ENCODE measurements at places on chromosomes 5 and 9. TPM values are rescaled to one million over a fixed set of nuclear protein-coding genes. Genes with fewer than 3 reads are reported as not detected.
A peak's percentile ranks its signal among the peaks of the same experiment; 100 is the strongest.

CCDC183 gene
- total RNA-seq: 1.0 TPM

IFNK gene
- not detected for total RNA-seq

NNT gene
- 61.1 TPM for total RNA-seq

TOR1B gene
- 18.9 TPM for total RNA-seq

DNA sequence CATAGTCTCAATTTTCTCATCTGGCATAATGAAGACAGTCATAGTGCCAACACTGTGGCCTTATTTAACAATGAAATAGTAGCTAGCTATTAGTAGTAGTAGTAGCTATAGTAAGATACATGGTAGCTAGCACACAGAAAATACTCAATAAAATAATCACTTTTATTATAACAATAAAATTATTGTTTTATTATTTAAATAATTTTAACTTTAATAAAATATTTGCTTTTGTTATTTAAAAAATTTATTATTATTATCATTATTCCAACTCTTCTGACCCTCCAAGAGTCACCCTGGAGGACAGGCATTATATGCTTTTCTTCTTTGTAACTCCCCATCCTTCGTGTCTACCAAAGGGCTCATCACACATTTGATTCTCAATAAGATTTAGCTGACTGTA, 252.1 kb downstream of the TRIM32 start:
- DNase-seq: no peak
- H3K27ac ChIP-seq: no peak overlapping the region
- no peaks in the 10 kb centered on the region for H3K4me1 ChIP-seq
- H3K36me3 ChIP-seq: no peaks in the 10 kb centered on the region

DNA sequence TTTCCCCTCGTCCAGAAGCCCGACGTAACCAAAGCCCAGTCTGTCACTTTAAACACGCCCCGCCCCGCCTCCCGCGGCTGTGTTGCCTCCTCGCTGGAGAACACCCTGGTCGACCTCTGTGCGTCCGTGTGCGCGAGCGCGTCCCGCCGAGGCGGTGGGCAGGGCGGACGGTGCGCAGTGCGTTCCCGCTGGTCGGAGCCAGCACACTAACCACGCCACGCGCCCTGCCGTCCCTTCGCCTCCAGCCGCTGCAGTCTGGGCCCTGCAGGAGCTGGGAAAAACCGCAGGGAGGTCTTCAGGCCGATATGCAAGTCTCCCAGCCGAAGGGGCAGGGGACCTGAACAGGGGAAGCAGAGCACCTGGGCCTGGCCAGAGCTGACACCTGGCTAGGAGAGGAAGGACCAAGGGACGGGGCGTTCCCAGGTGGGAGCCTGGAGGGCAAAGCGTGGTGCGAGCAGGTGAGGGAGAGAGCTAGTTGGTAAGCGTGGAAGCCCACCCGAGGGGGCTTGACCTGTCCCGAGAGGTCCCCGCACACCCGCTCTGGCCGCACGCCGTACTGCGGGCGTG, 1.3 kb upstream of the PHPT1 start:
- H3K36me3 ChIP-seq: no peaks in the 10 kb centered on the region
- H3K27me3 ChIP-seq: no peaks in the 10 kb centered on the region
- peaks cover 49% of the 10 kb centered on the region for H3K4me1 ChIP-seq
- no peak overlapping the region for H3K27ac ChIP-seq
- peak; percentile 74 for DNase-seq

- H3K27ac ChIP-seq: no peak overlapping the region
- H3K27me3 ChIP-seq: no peaks in the 10 kb centered on the region
- no peaks in the 10 kb centered on the region for H3K36me3 ChIP-seq
- no peak overlapping the region for H3K4me3 ChIP-seq
Observed at GRCh38 chr9:130461218-130461630, 16.5 kb downstream of the ASS1 start.

SIMC1 gene
- 63.5 TPM for total RNA-seq

- no peak for DNase-seq
- peaks cover 10% of the 10 kb centered on the region for H3K27me3 ChIP-seq
- H3K4me1 ChIP-seq: peaks cover 29% of the 10 kb centered on the region
- peak overlapping the region; percentile 83 for H3K4me3 ChIP-seq
- no peaks in the 10 kb centered on the region for H3K36me3 ChIP-seq
Observed at GRCh38 chr5:610744-611730, 1.1 kb upstream of the CEP72 start.

DNA sequence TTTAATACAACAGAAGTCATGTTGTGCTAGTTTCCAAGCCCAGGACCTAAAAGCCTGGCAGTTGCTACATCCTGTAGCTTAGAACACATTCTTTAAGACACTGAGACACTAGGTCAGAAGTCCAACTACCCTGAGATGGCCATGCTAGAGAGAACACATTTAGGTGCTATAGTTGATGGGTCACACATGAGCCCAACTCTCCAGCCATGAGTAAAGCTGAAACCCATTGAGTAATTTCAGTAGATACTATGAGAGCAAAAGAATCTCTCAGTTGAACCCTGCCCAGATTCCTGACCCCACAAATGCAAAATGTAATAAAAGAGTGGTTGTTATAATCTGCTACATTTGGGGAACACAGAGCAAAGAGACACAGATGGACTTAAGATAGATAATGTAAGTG, 164.4 kb downstream of the SEMA5A start:
- no peak overlapping the region for H3K4me3 ChIP-seq
- no peaks in the 10 kb centered on the region for H3K4me1 ChIP-seq
- DNase-seq: no peak
- H3K27me3 ChIP-seq: no peaks in the 10 kb centered on the region
- H3K27ac ChIP-seq: no peak overlapping the region

DNA sequence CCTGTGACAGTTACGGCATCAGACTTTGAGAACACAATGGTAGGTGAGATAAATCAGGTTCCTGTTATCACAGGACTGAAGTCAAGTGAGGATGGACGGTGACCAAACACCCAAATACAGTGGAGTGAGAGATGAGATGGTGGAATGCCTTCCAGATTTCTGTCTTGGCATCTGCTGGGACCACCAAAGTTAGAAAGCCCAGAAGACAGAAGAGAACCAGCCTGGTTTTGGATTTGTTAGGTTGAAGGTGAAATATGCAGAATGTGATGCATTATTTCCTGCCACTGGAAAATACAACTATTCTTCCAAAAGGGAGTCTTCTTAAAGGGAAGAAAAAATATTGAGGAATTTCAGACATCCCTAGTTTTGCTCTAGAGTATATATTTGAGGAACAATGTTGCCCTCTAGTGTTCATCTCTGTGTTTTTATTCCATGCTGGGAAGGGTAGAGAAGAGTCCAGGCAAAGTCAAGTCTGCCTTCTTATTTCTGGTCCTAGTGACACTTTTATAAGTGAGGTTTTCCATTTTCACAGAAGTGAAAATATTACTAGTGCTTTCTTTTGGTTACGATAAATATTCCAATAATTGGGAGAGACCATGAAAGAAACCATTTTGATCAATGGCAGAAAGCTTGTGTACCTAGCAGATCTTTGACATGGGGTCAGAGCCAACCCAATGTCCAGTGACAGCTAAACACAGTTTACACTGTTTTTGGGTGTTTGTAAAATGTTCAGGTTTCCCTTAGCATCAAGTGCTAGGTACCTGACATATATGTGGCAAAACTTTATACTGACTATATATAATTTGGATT, 142.3 kb upstream of the ANKH start:
- H3K36me3 ChIP-seq: no peaks in the 10 kb centered on the region
- H3K4me3 ChIP-seq: no peak overlapping the region
- no peaks in the 10 kb centered on the region for H3K4me1 ChIP-seq

DNA sequence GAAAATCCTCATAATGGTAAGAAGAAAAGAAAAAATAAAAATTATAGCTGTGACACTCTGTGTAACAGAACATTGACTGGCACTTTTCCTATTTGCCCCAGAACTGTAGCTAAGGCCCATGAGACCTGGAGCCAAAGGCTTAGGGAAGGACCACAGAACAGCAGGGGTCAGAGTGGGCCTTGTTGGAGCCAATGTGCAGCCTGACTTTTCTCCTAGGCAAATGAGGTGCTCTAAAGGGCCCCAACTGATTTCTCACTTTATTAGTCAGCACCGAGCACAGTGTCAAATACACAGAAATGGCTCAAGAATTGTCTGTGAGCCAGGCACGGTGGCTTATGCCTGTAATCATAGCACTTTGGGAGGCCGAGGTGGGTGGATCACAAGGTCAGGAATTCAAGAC, 4.0 kb upstream of the MEGF9 start:
- no peaks in the 10 kb centered on the region for H3K27me3 ChIP-seq
- no peaks in the 10 kb centered on the region for H3K36me3 ChIP-seq
- no peak overlapping the region for H3K27ac ChIP-seq
- no peak overlapping the region for H3K4me3 ChIP-seq

DNA sequence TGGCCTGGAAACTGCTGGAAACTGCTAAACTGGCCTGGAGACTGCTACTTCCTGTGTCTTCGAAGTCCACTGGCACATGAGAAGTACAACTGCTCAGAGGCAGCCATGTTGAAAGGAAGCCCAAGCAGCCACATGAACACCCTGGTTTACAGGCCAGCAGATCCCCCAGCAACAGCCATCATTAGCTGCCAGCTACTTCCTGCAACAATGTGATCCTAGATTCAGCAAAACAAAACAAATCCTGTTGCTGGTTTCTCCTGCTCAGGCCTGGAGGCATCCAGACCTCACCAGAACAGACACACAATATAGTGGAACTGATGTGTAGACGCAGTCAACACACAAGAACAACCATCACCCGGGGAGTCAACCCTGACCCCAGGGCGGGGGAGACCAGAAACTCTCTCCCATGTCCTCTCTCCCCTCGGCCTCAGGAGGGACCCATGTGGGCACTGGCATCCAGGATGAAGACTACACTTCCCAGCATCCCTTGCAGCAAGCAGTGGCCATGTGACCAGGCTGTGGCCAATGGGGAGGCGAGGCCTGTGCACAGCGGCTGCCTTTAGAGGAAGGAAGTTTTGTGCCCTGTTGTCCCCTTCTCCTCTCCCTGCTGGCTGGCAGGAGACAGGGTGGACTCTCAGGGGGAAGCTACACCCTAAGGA, 9.2 kb upstream of the LCN15 start:
- DNase-seq: peak; percentile 69
- no peaks in the 10 kb centered on the region for H3K27me3 ChIP-seq
- H3K27ac ChIP-seq: no peak overlapping the region

ADAMTSL2 gene
- not detected for total RNA-seq

DNA sequence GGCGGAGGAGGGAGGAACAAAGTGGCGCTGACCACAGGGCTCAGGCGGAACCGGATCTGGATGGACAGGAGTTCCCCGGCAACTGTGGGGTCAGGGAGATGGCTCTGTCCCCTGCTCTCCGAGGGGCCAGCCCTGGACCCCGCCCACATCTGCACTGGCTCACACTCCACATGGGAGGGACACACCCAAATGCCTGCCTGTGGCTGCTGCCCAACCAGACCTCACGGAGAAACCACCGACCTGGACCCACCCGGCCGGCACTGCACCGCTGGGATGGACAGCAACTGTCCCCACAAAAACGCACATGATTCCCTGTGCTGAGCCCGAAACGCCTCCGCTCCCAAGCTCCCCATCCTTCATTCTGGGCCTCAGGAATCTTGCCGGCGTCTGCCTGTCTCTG, 4.8 kb downstream of the CCDC187 start:
- no peak for DNase-seq
- peaks cover 5% of the 10 kb centered on the region for H3K4me1 ChIP-seq
- H3K27ac ChIP-seq: no peak overlapping the region
- H3K36me3 ChIP-seq: no peaks in the 10 kb centered on the region

DNA sequence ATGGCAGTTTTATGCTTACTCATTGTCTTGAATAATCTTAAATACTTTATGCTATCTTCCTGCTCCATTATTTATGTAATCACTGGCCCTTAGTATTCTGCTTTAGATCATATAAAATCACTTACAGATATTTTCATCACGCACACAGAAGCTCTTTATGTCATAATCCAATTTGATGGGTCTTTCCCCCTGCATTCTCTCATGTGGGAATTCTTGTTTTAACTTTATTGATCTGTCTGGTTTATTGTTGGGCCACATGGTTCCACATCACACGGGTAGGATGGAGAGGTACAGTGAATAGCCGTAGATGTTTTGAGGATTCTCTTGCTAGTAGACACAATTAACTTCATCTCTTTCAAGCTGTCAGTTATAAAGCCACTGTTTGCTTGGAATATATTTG, 27.0 kb downstream of the PLPPR1 start:
- no peak for DNase-seq
- H3K27me3 ChIP-seq: no peaks in the 10 kb centered on the region
- H3K4me1 ChIP-seq: no peaks in the 10 kb centered on the region
- H3K4me3 ChIP-seq: no peak overlapping the region

DNA sequence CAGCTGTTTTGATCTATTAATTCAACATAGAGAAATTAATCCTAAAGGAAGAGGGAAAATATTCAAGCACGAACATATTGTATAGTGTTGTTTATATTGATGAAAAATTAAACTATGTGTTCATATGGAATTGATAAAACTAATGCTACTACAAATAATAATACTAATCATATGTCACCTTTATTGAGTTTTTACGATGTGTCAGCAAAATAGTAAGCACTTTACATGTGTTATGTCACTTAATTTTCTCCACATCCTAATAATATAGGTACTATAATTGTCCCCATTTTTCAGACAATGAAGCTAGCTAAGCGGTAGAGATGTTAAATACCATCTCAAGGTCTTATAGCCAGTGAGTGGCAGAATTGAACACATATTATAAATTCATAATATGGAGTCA, 2008.5 kb upstream of the WWC1 start:
- H3K4me3 ChIP-seq: no peak overlapping the region
- H3K4me1 ChIP-seq: no peaks in the 10 kb centered on the region
- no peaks in the 10 kb centered on the region for H3K27me3 ChIP-seq
- DNase-seq: no peak
- no peak overlapping the region for H3K27ac ChIP-seq

DNA sequence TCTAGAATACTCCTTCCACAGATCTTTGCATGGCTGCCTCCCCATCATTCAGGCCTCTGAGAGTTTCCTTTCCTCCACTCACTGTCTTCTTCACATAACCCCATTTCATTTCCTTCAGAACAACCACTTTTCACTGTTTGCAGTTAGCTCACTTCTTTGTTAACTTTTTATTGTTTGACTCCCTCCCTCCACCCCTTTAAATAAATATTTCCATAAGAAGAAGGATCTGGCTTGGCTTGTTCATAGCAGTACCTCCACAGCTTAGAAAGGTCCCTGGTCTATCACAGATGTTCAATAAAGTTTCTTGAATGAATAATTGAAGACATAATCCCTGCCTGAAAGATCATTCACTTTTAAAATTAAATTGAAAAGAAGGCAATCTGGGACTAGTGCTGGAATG, 661.6 kb downstream of the ACTL7B start:
- no peak overlapping the region for H3K27ac ChIP-seq
- no peaks in the 10 kb centered on the region for H3K4me1 ChIP-seq
- no peak for DNase-seq
- no peaks in the 10 kb centered on the region for H3K36me3 ChIP-seq
- no peaks in the 10 kb centered on the region for H3K27me3 ChIP-seq

GRCh38 chr9:105206821-105207699, 37.4 kb upstream of the SLC44A1 start:
- no peaks in the 10 kb centered on the region for H3K27me3 ChIP-seq
- no peaks in the 10 kb centered on the region for H3K36me3 ChIP-seq
- no peak overlapping the region for H3K4me3 ChIP-seq
- H3K27ac ChIP-seq: no peak overlapping the region

XRCC4 gene
- total RNA-seq: 7.7 TPM

- no peak for DNase-seq
- peaks cover 4% of the 10 kb centered on the region for H3K27me3 ChIP-seq
- H3K4me3 ChIP-seq: no peak overlapping the region
- H3K4me1 ChIP-seq: no peaks in the 10 kb centered on the region
Observed at GRCh38 chr9:21744320-21744719, 58.1 kb upstream of the MTAP start.

ZNF454 gene
- 0.22 TPM for total RNA-seq

All from B cell (primary cell).